ENCODE measurements at places on chromosomes 5 and 9. TPM values are rescaled to one million over a fixed set of nuclear protein-coding genes. Genes with fewer than 3 reads are reported as not detected.
A peak's percentile ranks its signal among the peaks of the same experiment; 100 is the strongest.

- H3K4me1 ChIP-seq: peaks cover 14% of the 10 kb centered on the region
- no peak for DNase-seq
- peaks cover 73% of the 10 kb centered on the region for H3K27me3 ChIP-seq
- H3K36me3 ChIP-seq: no peaks in the 10 kb centered on the region
These were observed 1.4 kb upstream of the FSTL4 start for GRCh38 chr5:133613743-133614142.

GRCh38 chr9:135526730-135527571 is 5.7 kb downstream of the LCN1 start:
- no peaks in the 10 kb centered on the region for H3K27me3 ChIP-seq
- no peaks in the 10 kb centered on the region for H3K4me1 ChIP-seq
- peak; percentile 31 for DNase-seq
- no peak overlapping the region for H3K4me3 ChIP-seq
- no peak overlapping the region for H3K27ac ChIP-seq

- H3K4me1 ChIP-seq: peaks cover 36% of the 10 kb centered on the region
- DNase-seq: no peak
- no peaks in the 10 kb centered on the region for H3K27me3 ChIP-seq
These were observed 126.5 kb downstream of the ZCCHC7 start for GRCh38 chr9:37246826-37247225.

- H3K36me3 ChIP-seq: no peaks in the 10 kb centered on the region
- H3K4me3 ChIP-seq: no peak overlapping the region
- H3K27me3 ChIP-seq: no peaks in the 10 kb centered on the region
- peak; percentile 41 for DNase-seq
These were observed 1013.6 kb downstream of the CDH9 start for GRCh38 chr5:26024774-26025173.

DNA sequence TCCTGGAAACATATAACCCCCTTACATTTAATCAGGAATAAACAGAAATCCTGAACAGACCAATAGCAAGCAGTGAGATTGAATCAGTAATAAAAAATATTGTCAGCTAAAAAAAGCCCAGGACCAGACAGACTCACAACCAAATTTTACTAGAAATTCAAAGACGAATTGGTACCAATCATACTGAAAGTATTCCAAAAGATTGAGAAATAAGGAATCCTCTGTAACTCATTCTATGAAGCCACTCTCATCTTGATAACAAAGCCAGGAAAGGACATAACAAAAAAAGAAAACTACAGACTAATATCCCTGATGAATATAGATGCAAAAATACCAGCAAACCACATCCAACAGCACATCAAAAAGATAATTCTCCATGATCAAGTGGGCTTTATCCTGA is 714.0 kb downstream of the SEMA5A start:
- DNase-seq: no peak
- no peaks in the 10 kb centered on the region for H3K27me3 ChIP-seq
- no peak overlapping the region for H3K4me3 ChIP-seq

DNA sequence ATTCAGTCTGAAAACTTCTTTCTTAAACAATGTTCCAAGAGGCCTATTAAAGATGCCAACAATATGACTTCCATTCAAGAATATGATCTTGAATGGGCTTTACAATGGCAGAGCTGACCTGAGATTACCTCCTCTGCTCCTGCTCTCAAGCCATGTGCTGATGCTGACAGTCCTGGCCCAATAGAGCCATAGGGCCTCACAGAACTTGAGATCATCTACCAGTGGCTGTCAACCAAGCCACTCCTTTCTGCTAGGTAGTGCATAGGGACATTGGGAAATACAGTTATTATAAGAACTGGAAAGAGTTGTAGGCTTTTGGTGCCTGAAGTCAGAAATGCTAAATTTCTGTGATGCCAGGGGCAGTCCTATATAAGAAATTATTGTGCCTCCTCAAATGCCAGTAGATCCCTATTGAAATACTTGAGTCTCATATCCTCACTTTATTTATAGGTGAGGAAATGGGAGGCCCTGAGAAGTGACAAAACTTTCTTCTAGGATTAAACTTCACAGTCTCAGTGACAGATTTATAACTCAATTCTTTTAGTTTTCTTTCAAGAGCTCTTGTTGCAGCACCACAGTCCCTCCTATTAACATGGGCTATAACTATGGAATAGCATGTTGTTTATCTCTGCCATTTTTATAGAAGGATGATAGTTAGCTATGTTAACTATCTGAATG is 10.9 kb downstream of the GHR start:
- no peaks in the 10 kb centered on the region for H3K4me1 ChIP-seq
- H3K4me3 ChIP-seq: no peak overlapping the region
- DNase-seq: no peak
- no peaks in the 10 kb centered on the region for H3K27me3 ChIP-seq

GRCh38 chr5:11432116-11432515 is 472.1 kb downstream of the CTNND2 start:
- no peaks in the 10 kb centered on the region for H3K36me3 ChIP-seq
- no peaks in the 10 kb centered on the region for H3K4me1 ChIP-seq
- H3K4me3 ChIP-seq: no peak overlapping the region

DNA sequence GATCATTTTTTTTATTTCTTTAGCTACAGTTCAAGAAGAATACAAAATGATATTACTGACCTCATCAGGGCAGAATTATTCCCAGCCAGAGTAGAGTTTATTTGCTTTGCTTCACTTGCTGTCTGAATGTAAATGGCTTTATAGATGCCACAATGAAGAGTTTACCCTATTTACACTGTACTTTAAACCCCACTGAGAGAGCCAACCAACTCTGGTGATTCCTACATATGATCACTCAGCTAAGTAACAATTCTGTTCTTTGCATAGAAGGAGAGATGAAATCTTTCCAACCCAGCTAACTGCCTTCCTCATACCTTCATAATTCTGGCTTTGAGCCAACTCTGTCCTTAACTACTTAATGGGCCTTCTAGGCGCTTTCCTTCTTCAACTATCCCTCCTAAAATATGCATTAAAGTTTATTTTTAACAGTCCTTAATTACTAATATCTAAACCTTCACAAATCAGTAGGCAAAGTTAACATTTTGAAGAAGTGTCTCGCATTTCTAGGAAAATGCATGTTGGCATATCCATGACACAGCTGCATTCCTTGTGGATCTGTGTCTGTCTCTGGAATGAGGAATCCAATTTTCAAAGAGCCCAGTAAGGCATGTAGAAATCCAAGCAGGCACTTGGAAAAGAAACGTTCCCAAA is 284.8 kb upstream of the GRAMD2B start:
- no peak overlapping the region for H3K4me3 ChIP-seq
- no peak overlapping the region for H3K27ac ChIP-seq
- no peaks in the 10 kb centered on the region for H3K27me3 ChIP-seq
- DNase-seq: peak; percentile 16
- no peaks in the 10 kb centered on the region for H3K36me3 ChIP-seq
- peaks cover 14% of the 10 kb centered on the region for H3K4me1 ChIP-seq

GAS1 gene
- total RNA-seq: 104 TPM

GRCh38 chr9:124420991-124421543 is 5.8 kb upstream of the PSMB7 start:
- H3K27ac ChIP-seq: no peak overlapping the region
- H3K4me3 ChIP-seq: no peak overlapping the region
- H3K27me3 ChIP-seq: peaks cover 8% of the 10 kb centered on the region
- H3K4me1 ChIP-seq: no peaks in the 10 kb centered on the region
- no peak for DNase-seq

- DNase-seq: no peak
- H3K27ac ChIP-seq: no peak overlapping the region
- H3K36me3 ChIP-seq: no peaks in the 10 kb centered on the region
- no peak overlapping the region for H3K4me3 ChIP-seq
These were observed 371.4 kb downstream of the NTRK2 start for GRCh38 chr9:85040821-85041465.

DNA sequence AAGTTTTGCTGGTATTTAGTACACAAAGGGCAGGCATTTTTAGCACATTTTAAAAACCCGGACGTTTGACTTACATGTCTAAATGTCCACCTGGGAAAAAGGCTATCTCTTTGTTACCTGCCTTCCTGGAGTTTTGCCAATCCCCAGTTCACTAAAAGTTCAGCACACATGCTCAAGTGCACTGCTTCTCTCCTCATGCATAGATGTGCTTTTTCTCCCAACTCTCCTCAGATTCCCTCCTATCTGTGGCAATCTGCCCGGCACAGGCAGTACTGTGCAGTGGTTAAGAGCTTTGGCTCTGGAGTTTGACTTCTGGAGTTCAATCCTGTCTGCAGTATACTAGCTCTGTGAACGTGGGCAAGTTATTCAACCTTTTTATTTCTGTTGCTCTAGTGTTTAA is 8.3 kb upstream of the CCNO start:
- peaks cover 39% of the 10 kb centered on the region for H3K27me3 ChIP-seq
- H3K4me1 ChIP-seq: no peaks in the 10 kb centered on the region
- H3K4me3 ChIP-seq: no peak overlapping the region
- H3K27ac ChIP-seq: no peak overlapping the region

- no peaks in the 10 kb centered on the region for H3K27me3 ChIP-seq
- H3K27ac ChIP-seq: no peak overlapping the region
- H3K4me1 ChIP-seq: no peaks in the 10 kb centered on the region
- H3K4me3 ChIP-seq: no peak overlapping the region
These were observed 335.6 kb upstream of the ITGA1 start for GRCh38 chr5:52452098-52452497.

DNA sequence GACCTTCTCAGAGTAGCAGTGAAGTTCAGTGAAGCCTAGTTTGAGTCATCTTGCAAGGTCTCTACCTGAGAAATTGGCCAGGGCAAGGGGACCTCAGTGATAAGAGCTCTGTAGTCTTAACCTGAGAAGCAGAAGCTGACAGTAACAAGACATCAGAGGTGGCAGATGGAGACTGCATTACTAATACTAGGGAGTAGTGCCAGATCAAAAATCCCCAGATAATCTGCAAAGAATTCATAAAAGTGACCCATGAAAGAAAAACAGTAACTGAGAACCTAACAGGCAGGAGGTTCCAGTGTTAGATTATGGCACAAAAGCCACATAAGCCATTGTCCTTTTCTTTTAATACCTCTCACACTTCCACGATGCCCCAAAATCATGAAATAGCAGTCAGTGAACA is 175.5 kb downstream of the MUSK start:
- H3K36me3 ChIP-seq: no peaks in the 10 kb centered on the region
- DNase-seq: no peak
- H3K4me1 ChIP-seq: no peaks in the 10 kb centered on the region
- no peaks in the 10 kb centered on the region for H3K27me3 ChIP-seq

DNA sequence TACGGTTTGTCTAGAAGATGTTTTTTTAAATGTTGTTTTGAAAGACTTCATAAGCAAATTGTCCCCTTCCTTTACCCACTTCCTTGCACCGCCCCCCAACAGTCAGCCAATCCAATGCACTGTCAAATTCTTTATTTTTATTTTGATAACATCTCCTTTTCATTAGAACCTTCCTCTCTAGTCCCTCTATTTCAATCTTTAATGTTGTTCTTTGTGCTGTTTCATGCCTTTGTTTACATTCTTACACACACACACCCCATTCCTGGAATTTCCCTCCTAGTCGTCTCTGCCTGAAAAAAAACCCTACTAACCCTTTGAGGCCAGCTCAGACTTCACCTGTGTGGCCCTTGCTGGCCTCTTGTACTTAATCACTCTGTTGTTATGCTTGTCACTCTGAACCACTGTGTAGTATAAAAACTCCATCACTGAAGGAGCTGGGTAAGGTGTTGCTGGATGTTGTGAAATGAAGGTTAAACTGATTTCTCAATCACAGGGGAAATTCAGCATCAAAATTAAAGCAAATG is 133.4 kb downstream of the UGCG start:
- no peaks in the 10 kb centered on the region for H3K36me3 ChIP-seq
- H3K27ac ChIP-seq: no peak overlapping the region
- no peaks in the 10 kb centered on the region for H3K27me3 ChIP-seq
- H3K4me1 ChIP-seq: peaks cover 5% of the 10 kb centered on the region
- H3K4me3 ChIP-seq: no peak overlapping the region

ROR2 gene
- total RNA-seq: 20.1 TPM

DNA sequence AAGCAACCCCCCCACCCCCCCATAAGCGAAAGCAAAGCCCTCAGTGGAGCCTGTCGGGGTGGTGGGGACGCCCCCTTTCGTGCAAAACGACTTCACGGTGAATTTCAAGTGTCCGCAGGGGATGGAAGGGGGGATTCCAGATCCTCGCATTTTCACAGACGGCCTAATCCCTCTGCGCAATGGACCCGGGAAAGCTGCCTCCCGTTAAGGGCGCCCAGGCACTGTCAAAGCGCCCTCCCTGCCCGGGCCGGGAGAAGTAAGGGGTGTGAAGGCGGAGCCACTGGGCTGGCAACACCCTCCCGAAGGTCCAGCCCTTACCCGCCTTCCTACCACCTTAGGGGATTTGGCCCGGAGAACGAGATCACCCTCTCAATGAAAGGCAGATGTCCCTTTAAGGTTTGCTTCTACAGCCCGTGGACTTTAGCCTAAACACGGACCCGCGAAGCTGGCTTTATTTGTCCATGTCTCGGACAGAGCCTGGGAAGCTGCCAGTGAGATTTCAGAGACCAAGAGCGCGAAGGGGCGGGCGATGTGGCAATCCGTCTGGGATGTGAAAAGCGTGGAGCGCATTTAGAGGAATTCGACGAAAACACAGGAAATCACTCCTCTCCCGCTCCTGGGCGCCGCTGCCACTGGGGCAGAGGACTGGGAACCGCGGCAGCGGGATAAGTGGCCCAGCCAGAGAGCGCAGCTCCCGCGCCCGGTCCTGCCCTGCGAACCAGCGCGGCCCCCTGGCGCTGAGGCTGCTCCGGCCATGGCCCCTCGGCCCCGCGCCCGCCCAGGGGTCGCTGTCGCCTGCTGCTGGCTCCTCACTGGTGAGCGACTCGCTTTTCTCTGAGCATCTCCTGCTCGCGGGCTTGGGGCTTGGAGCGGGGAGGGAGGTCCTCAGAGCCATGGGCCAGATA is at the start of the genes ITGA1 and PELO:
TSS of gene ITGA1 (plus strand) at position 317 of the 905 bp plus-strand sequence. CDS start at position 755, 438 bp downstream.
TSS of gene PELO (plus strand) at position 317 of the 905 bp plus-strand sequence. CDS start 12,479 bp downstream, outside the sequence.
- H3K36me3 ChIP-seq: no peaks in the 10 kb centered on the region
- DNase-seq: peak; percentile 82
- H3K27me3 ChIP-seq: peaks cover 19% of the 10 kb centered on the region
- no peak within 1 kb of the TSS for H3K27ac ChIP-seq

- H3K36me3 ChIP-seq: no peaks in the 10 kb centered on the region
- no peak for DNase-seq
- no peaks in the 10 kb centered on the region for H3K27me3 ChIP-seq
- H3K27ac ChIP-seq: no peak overlapping the region
- peaks cover 9% of the 10 kb centered on the region for H3K4me1 ChIP-seq
- no peak overlapping the region for H3K4me3 ChIP-seq
These were observed 268.6 kb upstream of the CLINT1 start for GRCh38 chr5:158127536-158127935.

- no peak overlapping the region for H3K27ac ChIP-seq
- H3K4me3 ChIP-seq: no peak overlapping the region
- H3K4me1 ChIP-seq: peaks cover 7% of the 10 kb centered on the region
- no peaks in the 10 kb centered on the region for H3K27me3 ChIP-seq
- H3K36me3 ChIP-seq: no peaks in the 10 kb centered on the region
These were observed 23.4 kb upstream of the CORO2A start for GRCh38 chr9:98215821-98216220.

ACOT12 gene
- not detected for total RNA-seq

Data from neural progenitor cell (in vitro differentiated cells).